ENCODE measurements at places on chromosomes 16 and 17.
A peak's percentile ranks its signal among the peaks of the same experiment; 100 is the strongest.

DNA sequence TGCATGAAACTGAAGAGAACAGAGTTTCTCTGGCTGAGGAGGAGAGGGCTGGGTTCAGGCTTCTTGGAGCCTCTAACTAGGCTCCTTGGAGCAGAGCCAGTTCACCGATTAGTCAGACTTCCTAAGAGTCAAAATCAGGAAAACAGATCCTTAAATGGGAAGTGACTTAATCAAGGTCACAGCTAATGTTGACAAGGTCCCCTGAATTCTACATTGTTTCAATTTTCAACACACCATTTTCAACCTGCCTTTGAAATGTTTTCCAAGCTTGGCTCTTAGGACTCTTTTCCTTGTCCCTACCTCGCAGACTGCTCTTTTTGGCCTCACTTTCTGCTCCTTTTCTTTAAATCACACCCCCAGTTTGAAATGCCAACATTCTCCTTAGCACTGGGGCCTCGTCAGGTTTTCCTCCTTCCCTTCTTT is 16.3 kb downstream of the MYL4 start:
- peak; percentile 45 for DNase-seq

DNA sequence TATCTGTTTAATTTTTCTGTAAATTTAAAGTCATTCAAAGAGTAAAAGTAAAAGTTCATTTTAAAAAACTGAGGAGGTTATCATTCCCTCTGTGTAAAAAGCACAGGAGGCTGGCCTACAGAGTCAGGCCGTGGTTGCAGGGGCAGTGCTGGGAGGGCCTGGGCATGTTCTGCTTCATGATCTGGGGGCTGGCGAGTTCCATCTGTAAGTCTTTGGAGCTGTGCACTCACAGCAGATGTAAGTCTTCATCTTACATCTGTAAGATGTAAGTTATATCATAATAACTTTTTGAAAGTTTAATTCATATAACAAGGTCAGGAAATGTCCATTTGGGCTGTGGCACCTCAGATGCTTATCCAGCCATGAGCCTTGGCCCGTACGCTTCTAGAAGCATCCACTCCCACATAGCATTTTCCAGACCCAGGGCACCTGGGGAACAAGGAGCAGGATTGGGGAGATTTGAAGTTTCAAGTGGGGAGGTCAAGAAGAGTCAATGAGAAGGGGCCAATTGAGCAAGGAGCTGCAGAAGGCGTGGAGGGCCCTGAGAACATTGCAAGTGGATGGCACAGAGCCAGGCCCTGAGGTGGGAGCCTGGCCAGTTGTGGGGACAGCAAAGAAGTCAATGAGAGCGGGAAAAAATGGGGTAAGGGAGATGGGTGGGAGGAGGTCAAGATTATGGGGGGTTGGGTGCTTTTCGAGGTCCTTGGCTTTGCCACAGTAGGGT is 54.1 kb downstream of the TNFRSF13B start:
- no peak for DNase-seq

DNA sequence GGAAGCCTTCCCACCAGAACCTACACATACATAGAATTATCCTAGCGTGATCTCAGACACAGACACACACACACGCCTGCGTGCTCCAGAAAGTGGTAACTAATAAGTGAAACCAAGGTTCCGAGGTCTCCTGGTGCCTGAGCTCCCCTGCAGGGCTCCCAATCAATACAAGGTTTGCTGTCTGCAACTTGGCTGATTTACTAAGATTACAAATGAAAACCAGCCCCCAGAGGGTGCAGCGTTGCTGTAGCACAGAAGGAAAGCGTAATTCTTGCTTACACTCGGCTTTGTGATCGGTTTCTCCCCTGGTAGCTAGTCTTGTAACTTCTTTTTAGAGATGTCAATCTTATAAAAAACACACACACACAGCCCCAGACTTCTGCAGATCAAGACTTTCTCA is 334.1 kb upstream of the XYLT1 start:
- no peak for DNase-seq

- DNase-seq = peak; percentile 99
Measured at GRCh38 chr16:14399378-14400284, 230.4 kb downstream of the PARN start.

DNA sequence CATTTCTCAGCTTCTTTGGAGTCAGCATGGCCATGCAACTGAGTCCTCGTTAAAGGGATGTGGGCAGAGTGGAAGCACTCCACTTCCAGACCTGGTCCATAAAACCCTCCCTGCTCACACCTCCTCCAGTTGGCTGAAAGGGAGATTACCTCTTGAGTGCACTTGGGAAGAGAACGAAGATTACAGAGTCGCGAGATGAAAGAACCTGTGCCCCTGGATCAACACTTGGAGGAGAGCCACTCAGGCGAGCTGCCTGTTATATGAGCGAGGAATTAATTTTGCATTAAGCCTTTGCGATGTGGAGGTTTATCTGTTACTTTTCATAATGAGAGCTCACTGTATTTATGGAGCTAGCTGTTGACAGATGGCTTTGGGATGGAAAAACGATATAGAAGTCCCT is 147.9 kb downstream of the MAF start:
- DNase-seq = no peak

DNA sequence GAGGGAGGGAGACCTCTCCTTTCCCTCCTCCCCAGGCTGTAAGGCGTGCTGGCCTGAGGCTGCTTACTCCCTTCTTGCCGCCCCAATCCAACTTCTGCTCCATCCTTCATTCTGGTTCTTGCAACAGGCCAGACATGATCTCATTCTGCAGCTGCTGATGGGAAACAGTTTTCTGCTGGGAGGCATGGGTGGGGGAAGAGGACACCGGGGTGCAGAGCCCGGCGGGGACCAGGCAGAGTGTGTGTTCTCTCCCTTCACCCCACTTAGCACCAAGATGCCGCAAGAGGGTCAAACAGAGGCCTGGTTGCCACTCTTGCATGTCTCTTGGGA is 1.4 kb downstream of the SARM1 start:
- DNase-seq = no peak

GRCh38 chr16:65406933-65407332 is 285.1 kb upstream of the CDH11 start:
- DNase-seq = no peak

GRCh38 chr16:31694461-31694860 is 166.8 kb downstream of the AHSP start:
- no peak for DNase-seq

DNA sequence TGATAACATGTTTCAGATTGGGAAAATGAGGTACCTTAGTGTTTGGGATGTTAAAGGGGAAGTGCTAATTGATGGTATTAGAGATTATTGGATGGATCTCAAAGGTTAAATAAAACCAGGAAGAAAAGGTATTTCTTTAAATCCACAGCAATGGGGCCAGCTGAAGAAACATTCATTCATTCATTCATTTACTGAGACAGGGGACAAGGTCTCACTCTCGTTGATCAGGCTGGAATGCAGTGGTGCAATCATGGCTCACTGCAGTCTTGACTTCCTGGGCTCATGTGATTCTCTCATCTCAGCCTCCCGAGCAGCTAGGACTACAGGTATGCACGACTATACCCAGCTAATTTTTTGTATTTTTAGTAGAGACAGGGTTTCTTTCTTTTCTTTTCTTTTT is 19.8 kb downstream of the EARS2 start:
- peak; percentile 83 for DNase-seq

DNA sequence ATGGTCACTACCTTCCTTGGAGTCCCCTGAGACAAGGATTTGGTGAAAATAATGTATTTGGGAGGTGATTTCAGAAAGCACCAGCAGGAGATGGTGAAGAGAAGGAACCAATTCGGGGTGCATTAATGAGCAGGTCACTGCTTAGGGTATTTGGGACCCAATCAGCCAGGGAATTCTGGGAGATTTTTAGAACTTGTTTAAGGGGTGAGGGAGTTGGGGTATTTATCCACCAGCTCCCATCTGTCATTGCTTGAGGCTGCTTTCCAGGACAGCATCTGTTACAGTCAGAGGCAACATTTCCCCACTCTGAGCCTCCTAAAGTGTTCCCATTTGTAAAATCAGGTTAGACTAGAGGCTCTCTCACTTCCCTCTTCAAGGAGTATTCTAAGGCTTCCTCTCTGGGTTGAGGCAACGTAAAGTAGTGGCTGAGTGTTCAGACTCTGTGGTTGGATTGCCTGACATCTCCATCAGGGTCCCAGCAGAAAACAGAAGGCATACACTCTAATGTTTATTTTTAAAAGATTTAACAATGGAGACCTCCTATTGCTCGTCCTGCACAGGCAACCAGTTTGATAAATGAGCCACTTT is 60.9 kb downstream of the CLEC19A start:
- no peak for DNase-seq

GRCh38 chr17:65888649-65889048 is 303.3 kb downstream of the CEP112 start:
- DNase-seq = no peak

- no peak for DNase-seq
Measured at GRCh38 chr16:25950586-25951281, 259.0 kb downstream of the HS3ST4 start.

GRCh38 chr16:86095131-86095752 is 196.3 kb downstream of the IRF8 start:
- DNase-seq = no peak

DNA sequence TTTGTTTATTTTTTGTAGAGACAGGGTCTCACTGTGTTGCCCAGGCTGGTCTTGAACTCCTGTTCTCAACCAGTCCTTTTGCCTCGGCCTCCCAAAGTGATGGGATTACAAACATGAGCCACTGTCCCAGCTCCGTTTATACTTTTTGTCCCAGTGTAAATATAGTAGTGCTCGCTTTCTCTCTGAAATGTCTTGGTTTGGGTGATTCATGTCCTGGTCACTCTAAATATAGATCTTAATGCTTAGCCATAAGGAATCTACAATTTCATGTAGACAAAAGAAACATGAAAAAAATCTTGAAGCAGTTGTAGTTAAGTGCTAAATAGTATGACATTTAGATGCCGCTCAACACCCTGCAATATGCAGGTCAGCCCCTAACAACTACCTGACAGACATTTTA is 126.9 kb downstream of the KATNIP start:
- DNase-seq = no peak

- DNase-seq = peak; percentile 82
Measured at GRCh38 chr17:80990921-80991644, 558 bp upstream of the CHMP6 start.

GRCh38 chr16:7584561-7584960 is 251.9 kb downstream of the RBFOX1 start:
- no peak for DNase-seq

GRCh38 chr16:922051-922450 is 48.7 kb downstream of the LMF1 start:
- no peak for DNase-seq

DNA sequence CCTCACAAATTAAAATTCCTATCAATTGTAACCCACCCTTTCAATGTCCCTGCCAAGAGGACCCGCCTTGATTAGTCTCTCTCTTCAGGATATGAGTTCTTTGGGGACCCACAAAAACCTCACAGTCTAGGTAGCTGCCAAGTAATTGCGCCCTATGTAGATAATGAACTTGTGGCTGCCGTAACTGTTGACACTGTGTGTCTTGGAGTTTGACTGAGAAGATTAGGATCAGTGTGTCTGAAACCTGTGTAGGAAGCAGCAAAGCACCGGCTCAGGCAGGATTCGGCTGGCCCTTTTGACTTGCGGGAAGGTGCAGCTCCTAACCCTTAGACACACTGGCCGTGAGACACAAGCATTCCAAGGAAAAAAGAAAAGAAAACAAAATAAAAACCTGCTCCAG is 17.8 kb upstream of the SLC6A4 start:
- no peak for DNase-seq

- no peak for DNase-seq
Measured at GRCh38 chr17:68809148-68809547, 146.0 kb downstream of the ABCA8 start.

- DNase-seq = no peak
Measured at GRCh38 chr16:54875443-54875842, 55.2 kb upstream of the IRX5 start.

DNA sequence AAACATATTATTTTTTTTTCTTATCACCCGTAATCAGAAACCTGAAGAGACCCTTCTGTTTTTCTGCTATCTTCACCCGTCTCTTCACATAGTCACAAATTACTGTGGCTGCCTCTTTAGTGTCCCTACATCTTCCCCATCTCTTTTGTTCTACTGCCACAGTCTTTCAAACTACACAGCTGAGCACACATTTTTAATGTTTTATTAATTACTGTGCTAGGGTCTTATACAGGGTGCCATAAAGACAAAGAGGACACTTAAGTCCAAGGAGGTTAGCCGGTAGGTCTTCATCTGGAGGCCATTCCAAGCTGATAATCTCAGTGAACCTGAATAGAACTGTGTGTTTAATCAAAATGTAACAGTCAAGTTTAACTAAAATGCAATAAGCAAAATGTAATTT is 20.7 kb downstream of the CNTNAP4 start:
- no peak for DNase-seq

Measured in HepG2 (cell line).